Prostate gland (tissue), 2 donors: ENCODE measurements at places on chromosomes 2 and 18. TPM values are rescaled to one million over a fixed set of nuclear protein-coding genes. Genes with fewer than 3 reads are reported as not detected.

- no peak for DNase-seq
- no peaks in the 10 kb centered on the region for H3K4me1 ChIP-seq
- H3K27ac ChIP-seq, result no peak within 1 kb of the TSS
- H3K36me3 ChIP-seq, result no peaks in the 10 kb centered on the region
These were observed at the start of gene CDK15 for GRCh38 chr2:201806442-201807170. TSS of gene CDK15 (plus strand) at chr2:201806537. CDS start at chr2:201806665, 128 bp downstream.

- no peaks in the 10 kb centered on the region for H3K36me3 ChIP-seq
- H3K27me3 ChIP-seq, result no peaks in the 10 kb centered on the region
- no peak for DNase-seq
- H3K27ac ChIP-seq, result no peak overlapping the region
- no peaks in the 10 kb centered on the region for H3K4me1 ChIP-seq
These were observed 79.8 kb downstream of the DTNA start for GRCh38 chr18:34789768-34790344.

- H3K27me3 ChIP-seq, result no peaks in the 10 kb centered on the region
- no peak overlapping the region for H3K27ac ChIP-seq
- no peaks in the 10 kb centered on the region for H3K36me3 ChIP-seq
- DNase-seq, result no peak
These were observed 12.4 kb upstream of the EML4 start for GRCh38 chr2:42156721-42157120.

DNA sequence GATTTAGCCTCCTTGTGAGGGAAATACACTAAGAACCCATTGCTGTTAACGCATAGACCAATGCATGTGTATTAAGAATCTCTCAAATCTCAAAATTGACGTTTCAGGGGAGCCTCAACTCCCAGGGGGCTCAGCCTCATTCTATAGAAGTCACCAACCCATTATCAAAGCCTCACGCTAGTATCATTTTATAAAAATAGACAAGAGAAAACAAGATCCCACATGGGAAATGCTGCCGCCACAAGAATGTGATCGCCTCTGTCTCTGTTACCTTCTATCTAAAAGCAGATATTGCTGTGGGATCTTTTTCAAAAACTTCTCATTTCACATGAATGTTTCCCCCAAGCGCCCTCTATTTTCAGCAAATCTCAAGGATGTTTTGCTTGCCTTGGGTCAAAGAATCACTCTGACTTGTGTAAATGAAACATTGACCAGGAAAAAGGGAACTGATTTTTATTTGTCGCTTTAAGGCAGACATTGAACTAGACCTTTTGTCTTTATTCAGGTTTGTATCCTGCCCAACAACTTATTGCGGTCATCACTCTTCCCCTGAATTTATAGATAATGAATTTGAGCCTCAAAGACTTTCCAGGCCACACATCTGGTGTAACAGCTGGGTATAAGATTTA, 679.0 kb upstream of the ID2 start:
- H3K36me3 ChIP-seq, result no peaks in the 10 kb centered on the region
- no peaks in the 10 kb centered on the region for H3K27me3 ChIP-seq
- H3K27ac ChIP-seq, result no peak overlapping the region
- H3K4me3 ChIP-seq, result no peak overlapping the region

- H3K27me3 ChIP-seq, result no peaks in the 10 kb centered on the region
- H3K27ac ChIP-seq, result no peak overlapping the region
- no peaks in the 10 kb centered on the region for H3K4me1 ChIP-seq
These were observed 70.7 kb downstream of the EML4 start for GRCh38 chr2:42239811-42240210.

DNA sequence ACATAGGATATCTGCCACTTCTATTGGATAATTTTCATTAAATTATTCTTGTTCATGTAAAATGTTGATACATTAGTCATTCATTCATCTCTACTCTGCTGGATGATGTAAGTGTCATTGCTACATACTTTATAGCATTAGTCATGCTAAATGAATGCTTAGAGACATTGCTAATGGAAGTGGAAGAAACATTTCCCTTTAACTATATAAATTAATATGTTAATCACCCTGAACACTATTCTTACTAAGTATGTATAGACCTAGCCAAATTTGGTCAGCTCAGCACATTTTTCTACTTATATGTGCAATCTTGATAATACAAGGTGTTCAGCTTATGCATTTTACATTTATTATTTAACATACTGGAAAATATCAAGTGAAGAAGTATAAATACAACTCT, 160.2 kb downstream of the DPP4 start:
- no peaks in the 10 kb centered on the region for H3K27me3 ChIP-seq
- H3K4me1 ChIP-seq, result no peaks in the 10 kb centered on the region
- no peak overlapping the region for H3K4me3 ChIP-seq
- no peak overlapping the region for H3K27ac ChIP-seq
- DNase-seq, result no peak

- peak overlapping the region; percentile 66 for H3K4me3 ChIP-seq
- no peaks in the 10 kb centered on the region for H3K4me1 ChIP-seq
- H3K36me3 ChIP-seq, result no peaks in the 10 kb centered on the region
- no peaks in the 10 kb centered on the region for H3K27me3 ChIP-seq
- DNase-seq, result peak; percentile 81
These were observed 35.4 kb downstream of the PTPN18 start for GRCh38 chr2:130391058-130391871.

- no peaks in the 10 kb centered on the region for H3K27me3 ChIP-seq
- H3K4me3 ChIP-seq, result no peak overlapping the region
These were observed 54.5 kb downstream of the HS1BP3 start for GRCh38 chr2:20596193-20596972.

DNA sequence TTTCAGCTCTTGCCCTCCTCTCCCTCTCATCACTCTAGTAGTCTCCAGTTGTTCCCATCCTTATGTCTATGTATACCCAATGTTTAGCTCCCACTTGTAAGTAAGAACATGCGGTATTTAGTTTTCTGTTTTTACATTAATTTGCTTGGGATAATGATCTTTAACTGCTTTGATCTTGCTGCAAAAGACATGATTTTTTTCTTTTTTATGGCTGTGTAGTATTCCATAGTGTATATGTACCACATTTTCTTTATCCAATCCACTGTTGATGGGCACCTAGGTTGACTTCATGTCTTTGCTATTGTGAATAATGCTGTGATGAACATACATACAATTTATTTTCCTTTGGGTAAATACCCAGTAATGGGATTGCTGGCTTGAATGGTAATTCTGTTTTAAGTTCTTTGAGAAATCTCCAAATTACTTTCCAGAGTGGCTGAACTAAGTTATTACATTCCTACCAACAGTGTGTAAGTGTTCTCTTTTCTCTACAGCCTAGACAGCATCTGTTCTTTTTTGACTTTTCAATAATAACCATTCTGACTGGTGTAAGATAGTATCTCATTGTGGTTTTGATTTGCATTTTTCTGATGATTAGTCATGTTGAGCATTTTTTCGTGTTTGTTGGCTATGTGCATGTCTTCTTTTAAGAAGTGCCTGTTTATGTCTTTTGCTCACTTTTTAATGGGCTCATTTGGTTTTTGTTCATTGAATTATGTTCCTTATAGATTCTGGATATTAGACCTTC, 179.6 kb upstream of the SLC39A10 start:
- H3K4me1 ChIP-seq, result no peaks in the 10 kb centered on the region
- no peak overlapping the region for H3K27ac ChIP-seq
- DNase-seq, result no peak

GRCh38 chr2:19682493-19682892, 219.3 kb downstream of the TTC32 start:
- H3K36me3 ChIP-seq, result no peaks in the 10 kb centered on the region
- H3K4me1 ChIP-seq, result no peaks in the 10 kb centered on the region
- no peaks in the 10 kb centered on the region for H3K27me3 ChIP-seq
- DNase-seq, result no peak
- no peak overlapping the region for H3K4me3 ChIP-seq

- H3K4me1 ChIP-seq, result no peaks in the 10 kb centered on the region
- H3K4me3 ChIP-seq, result no peak overlapping the region
- H3K36me3 ChIP-seq, result no peaks in the 10 kb centered on the region
- no peaks in the 10 kb centered on the region for H3K27me3 ChIP-seq
These were observed 222.4 kb upstream of the NCKAP5 start for GRCh38 chr2:133790711-133791110.

DNA sequence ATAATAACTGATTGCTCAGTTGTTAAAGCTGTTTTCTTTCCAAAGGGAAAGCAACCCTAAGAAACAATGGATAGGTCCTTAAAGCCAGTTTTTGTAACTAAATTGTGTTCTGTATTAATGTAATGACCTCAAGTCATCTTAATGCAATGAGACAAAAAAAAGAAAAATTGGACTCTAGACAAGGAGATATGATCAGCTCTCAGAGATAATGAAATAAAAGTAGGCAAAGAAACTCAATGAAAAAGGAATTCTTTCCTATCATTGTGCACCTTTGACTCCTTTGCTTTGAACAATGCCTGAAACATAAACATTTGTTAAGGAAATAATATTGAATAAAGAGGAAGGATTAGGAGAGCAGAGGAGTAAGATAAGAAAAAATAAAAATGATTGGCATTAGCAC, 86.1 kb downstream of the RIT2 start:
- no peak for DNase-seq
- H3K27me3 ChIP-seq, result no peaks in the 10 kb centered on the region
- H3K4me3 ChIP-seq, result no peak overlapping the region
- H3K4me1 ChIP-seq, result no peaks in the 10 kb centered on the region

GRCh38 chr2:41167014-41167413, 715.1 kb upstream of the SLC8A1 start:
- no peak for DNase-seq
- H3K27ac ChIP-seq, result no peak overlapping the region
- H3K4me1 ChIP-seq, result no peaks in the 10 kb centered on the region
- H3K4me3 ChIP-seq, result no peak overlapping the region
- no peaks in the 10 kb centered on the region for H3K27me3 ChIP-seq

Gene C2orf66
- total RNA-seq, result not detected

Gene AQP4
- total RNA-seq, result 8.4 TPM

Gene IL36A
- not detected for total RNA-seq

Gene GALNT3
- 24.5 TPM for total RNA-seq

Gene GAREM1
- 14.9 TPM for total RNA-seq
